Activated T-helper 2 cell treated with anti-CD3 and anti-CD28 coated beads, Interferon-gamma antibody, Interleukin-2, Interleukin-4, amounts not matched to agents 10 μg/mL and 5 μg/mL and 100 μg/mL, durations not matched to agents 14 hours and 24 hours and 36 hours (primary cell): ENCODE measurements at places on chromosomes 12 and 14. TPM values are rescaled to one million over a fixed set of nuclear protein-coding genes. Genes with fewer than 3 reads are reported as not detected.

Gene C12orf56
- total RNA-seq = 0.30 TPM in 1 of 2 replicates, not detected in the other

Gene TMCC3
- total RNA-seq = 0.05 and 0.14 TPM in 2 replicates

Gene IL22
- 0.80 TPM in 1 of 2 replicates, not detected in the other for total RNA-seq

Gene TMTC2
- 2.5 and 3.0 TPM in 2 replicates for total RNA-seq

Gene RNASE2
- not detected in 2 replicates for total RNA-seq

Gene CCND2
- total RNA-seq = 557 and 561 TPM in 2 replicates

Gene INHBC
- 0.14 TPM in 2 replicates for total RNA-seq

GRCh38 chr14:28077021-28077420 lies 689.6 kb upstream of the FOXG1 start:
- H3K27me3 ChIP-seq = no peaks in the 10 kb centered on the region
- no peak overlapping the region for H3K27ac ChIP-seq
- H3K4me1 ChIP-seq = no peaks in the 10 kb centered on the region
- no peak for DNase-seq

- H3K4me1 ChIP-seq = no peaks in the 10 kb centered on the region
- no peak overlapping the region for H3K4me3 ChIP-seq
- DNase-seq = no peak
- H3K27ac ChIP-seq = no peak overlapping the region
Measured at GRCh38 chr12:114976372-114976771, 292.4 kb upstream of the TBX3 start.

DNA sequence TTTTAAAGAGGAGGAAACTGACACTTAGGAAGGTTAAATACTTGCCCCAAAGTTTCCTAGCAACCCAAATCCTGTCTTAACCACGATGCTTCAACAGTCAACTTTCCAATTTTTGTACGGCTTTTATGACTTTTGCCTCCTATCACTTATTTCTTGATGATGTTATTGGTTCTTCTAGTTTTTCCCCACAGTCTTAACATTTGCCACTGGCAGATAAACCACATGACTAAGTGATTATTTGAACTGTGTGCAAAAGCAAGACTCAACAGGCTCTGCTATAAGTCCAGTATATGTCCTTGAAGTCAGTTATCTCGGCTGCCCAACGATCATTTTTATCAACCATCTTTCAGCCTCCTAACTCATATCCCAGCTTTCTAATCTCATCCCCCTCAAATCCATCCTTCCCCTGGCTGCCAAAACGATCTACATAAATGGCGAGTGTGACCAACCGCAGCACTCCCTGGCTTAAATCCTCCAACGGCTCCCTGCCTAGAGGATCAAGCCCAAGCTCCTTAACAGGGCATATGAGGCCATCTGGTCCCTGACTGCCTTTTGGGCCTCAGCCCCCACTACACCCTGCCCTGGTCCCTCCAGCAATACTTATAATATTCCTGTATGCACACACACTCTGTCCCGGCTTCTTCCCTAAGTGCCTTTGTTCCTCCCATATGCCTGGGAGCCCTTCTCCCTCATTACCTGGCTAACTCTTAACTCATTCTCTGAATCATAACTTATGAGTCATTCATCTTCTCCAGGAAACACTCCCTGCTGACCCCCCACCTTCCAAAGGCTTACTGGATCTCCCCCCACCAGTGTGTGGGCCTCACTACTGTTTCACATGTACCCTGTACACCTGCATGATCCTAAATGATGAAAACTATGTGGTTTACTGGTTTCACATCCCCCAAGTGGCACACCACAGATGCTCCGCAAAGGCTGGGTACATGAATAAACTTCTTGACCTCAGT lies 8.8 kb downstream of the VPS37B start:
- H3K4me1 ChIP-seq = peaks cover 50% of the 10 kb centered on the region
- no peak for DNase-seq
- peaks cover 10% of the 10 kb centered on the region for H3K36me3 ChIP-seq

GRCh38 chr12:77047341-77048109 lies 17.8 kb downstream of the E2F7 start:
- H3K4me1 ChIP-seq = no peaks in the 10 kb centered on the region
- H3K36me3 ChIP-seq = peaks cover 52% of the 10 kb centered on the region
- H3K27ac ChIP-seq = no peak overlapping the region
- no peak overlapping the region for H3K4me3 ChIP-seq
- H3K27me3 ChIP-seq = no peaks in the 10 kb centered on the region
- no peak for DNase-seq

- no peaks in the 10 kb centered on the region for H3K36me3 ChIP-seq
- H3K27ac ChIP-seq = no peak overlapping the region
- no peaks in the 10 kb centered on the region for H3K4me1 ChIP-seq
- H3K27me3 ChIP-seq = no peaks in the 10 kb centered on the region
- DNase-seq = no peak
- no peak overlapping the region for H3K4me3 ChIP-seq
Measured at GRCh38 chr14:37150414-37150813, 22.0 kb downstream of the SLC25A21 start.

- peaks cover 29% of the 10 kb centered on the region for H3K4me1 ChIP-seq
- no peak for DNase-seq
- H3K36me3 ChIP-seq = no peaks in the 10 kb centered on the region
- no peak overlapping the region for H3K27ac ChIP-seq
- H3K27me3 ChIP-seq = peaks cover 16% of the 10 kb centered on the region
- no peak overlapping the region for H3K4me3 ChIP-seq
Measured at GRCh38 chr14:97298736-97299135, 501.6 kb downstream of the VRK1 start.

- no peaks in the 10 kb centered on the region for H3K36me3 ChIP-seq
- DNase-seq = no peak
- H3K27me3 ChIP-seq = peaks cover 76% of the 10 kb centered on the region
- H3K4me3 ChIP-seq = no peak overlapping the region
- H3K27ac ChIP-seq = no peak overlapping the region
- H3K4me1 ChIP-seq = peaks cover 16% of the 10 kb centered on the region
Measured at GRCh38 chr12:26119391-26119989, 5.3 kb downstream of the BHLHE41 start.

DNA sequence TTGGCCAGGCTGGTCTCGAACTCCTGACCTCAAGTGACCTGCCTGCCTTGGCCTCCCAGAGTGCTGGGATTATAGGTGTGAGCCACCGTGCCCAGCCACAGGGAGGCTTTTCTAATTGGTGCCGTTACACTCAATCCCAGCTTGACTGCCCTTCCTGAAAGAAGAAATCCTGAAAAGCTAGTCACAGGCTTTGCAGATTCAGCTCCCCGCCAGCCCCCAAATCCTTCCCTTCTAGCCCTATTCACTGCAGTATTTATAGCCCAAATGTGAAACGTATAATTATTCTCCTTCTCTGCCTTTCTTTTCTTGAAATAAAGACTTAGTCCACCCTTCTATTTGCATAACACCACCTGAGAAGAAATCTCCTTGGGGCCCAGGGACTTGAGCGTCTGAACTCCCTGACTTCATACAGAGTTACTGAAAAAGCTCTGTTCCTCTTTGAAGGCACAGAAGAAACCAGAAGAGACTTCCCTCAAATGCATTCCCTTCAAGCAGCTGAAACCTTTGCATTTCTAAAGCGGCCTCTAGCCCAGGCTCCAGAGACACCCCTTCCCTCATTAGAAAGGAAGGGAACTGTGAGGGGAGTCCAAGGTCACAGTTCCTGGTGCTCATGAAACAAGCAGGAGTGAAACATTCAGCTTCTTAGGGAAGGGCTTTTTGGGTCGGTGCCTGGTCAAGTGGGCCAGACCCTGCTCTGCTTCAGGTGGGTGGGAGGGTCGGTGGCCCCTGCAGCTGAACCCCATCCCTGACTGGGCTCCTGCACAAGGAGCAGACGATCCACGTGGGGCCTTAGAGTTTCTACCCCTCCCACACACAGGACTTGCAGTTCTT lies 42.3 kb upstream of the BATF start:
- peaks cover 9% of the 10 kb centered on the region for H3K27me3 ChIP-seq
- H3K4me3 ChIP-seq = no peak overlapping the region
- H3K27ac ChIP-seq = no peak overlapping the region
- no peaks in the 10 kb centered on the region for H3K36me3 ChIP-seq
- H3K4me1 ChIP-seq = no peaks in the 10 kb centered on the region
- DNase-seq = no peak

GRCh38 chr14:96264853-96265252 lies 8.8 kb downstream of the BDKRB1 start:
- H3K4me3 ChIP-seq = no peak overlapping the region
- no peaks in the 10 kb centered on the region for H3K4me1 ChIP-seq
- H3K27me3 ChIP-seq = peaks cover 6% of the 10 kb centered on the region
- no peak overlapping the region for H3K27ac ChIP-seq

- DNase-seq = no peak
- no peak overlapping the region for H3K4me3 ChIP-seq
- no peaks in the 10 kb centered on the region for H3K27me3 ChIP-seq
Measured at GRCh38 chr12:28817524-28817923, 331.6 kb upstream of the FAR2 start.

GRCh38 chr12:46660719-46661109 lies 165.1 kb downstream of the SLC38A4 start:
- H3K36me3 ChIP-seq = no peaks in the 10 kb centered on the region
- H3K27ac ChIP-seq = peak overlapping the region; percentile 58
- no peaks in the 10 kb centered on the region for H3K27me3 ChIP-seq
- DNase-seq = no peak

DNA sequence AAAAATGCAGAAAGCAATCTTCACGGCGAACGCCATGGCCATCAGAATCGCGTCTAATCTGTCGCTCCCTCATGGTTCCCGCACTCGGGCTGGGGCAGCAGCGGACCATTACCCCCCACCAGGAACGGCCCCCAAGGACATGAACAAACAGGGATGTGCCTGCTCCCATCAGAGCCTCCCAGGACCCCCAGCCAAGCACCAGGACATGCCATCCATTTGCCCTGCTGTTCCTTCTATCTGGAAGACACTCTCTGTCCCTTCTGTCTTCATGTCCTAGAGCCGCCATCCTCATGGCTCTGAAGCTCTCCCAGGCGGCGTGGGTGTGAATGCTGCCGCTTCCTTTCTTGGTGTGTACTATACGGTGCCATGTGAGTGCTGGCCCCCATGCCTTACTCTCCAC lies 371.8 kb downstream of the BCL11B start:
- H3K27me3 ChIP-seq = no peaks in the 10 kb centered on the region
- H3K27ac ChIP-seq = no peak overlapping the region
- H3K4me1 ChIP-seq = no peaks in the 10 kb centered on the region
- no peaks in the 10 kb centered on the region for H3K36me3 ChIP-seq

GRCh38 chr12:20175704-20176388 lies 192.5 kb upstream of the PDE3A start:
- DNase-seq = no peak
- H3K36me3 ChIP-seq = no peaks in the 10 kb centered on the region
- no peaks in the 10 kb centered on the region for H3K27me3 ChIP-seq
- no peaks in the 10 kb centered on the region for H3K4me1 ChIP-seq
- no peak overlapping the region for H3K27ac ChIP-seq
- no peak overlapping the region for H3K4me3 ChIP-seq
